Fibroblast of lung (primary cell): ENCODE measurements at places on chromosomes 3 and 15. TPM values are rescaled to one million over a fixed set of nuclear protein-coding genes. Genes with fewer than 3 reads are reported as not detected.

- peak; percentile 39 for DNase-seq
Observed at GRCh38 chr3:141465221-141465620, 21.6 kb upstream of the RASA2 start.

Gene HGD
- total RNA-seq, result under 0.01 TPM in 1 of 2 replicates, not detected in the other

DNA sequence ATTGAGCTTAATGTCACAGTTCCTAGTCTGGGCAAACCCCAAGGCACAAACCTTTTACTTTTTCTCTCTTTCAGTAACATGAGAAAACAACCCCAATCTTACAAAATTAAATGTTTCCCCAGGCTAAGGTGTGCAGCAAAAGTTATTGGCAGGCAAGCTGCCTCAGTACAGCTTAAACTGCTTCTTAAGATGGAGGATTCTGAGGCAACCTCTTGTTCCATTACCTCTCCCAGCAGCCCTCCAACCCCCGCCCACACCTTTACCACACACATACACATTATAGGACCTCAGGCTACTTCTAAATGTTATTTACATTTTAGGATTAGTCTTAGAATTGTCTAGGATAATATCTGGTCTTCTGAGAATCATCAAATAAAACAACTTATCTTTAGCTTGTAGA lies 22.3 kb upstream of the CBLB start:
- no peak for DNase-seq

Gene CCR9
- not detected in 2 replicates for total RNA-seq

DNA sequence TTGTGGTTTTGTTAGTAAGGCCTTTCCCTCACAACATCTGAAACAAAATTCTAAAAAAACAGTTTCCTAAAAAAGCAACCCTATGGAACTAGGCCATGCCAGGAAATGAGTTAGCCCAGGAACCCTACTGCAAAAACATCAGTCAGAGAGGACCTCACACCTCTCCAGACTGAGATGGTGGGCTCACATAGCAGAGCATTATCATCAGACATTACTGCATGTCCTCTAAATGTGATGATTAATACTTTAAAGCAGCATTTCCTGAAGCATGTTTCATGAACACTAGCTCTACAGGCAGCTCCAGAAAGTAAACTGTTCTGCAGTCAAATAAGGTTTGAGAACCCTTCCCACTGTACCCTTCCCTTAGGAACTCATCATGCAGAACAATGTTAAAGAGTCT lies 232.3 kb upstream of the MRPL3 start:
- DNase-seq, result no peak

GRCh38 chr15:62254137-62254934 lies 89.3 kb upstream of the C2CD4B start:
- DNase-seq, result peak; percentile 37

DNA sequence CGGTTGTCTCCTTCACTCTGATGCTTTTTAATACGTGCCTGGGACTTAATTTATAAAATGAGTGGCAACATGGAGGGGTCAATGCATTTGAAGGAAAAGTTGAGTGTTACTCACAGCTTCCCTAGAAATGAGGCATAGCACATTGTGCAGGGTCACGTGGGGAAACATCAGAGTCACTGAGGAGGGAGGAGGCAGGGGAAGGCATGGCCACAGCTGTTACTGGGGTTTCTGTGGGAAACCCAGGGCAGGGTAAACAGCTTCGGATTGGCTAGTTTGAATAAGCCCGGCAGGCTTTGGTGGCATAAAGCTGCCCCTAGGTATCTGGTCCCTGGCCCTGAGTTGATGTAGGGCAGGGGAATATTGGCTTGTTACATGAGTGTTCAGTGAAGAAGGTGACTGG lies 98.9 kb upstream of the ST8SIA2 start:
- DNase-seq, result no peak

DNA sequence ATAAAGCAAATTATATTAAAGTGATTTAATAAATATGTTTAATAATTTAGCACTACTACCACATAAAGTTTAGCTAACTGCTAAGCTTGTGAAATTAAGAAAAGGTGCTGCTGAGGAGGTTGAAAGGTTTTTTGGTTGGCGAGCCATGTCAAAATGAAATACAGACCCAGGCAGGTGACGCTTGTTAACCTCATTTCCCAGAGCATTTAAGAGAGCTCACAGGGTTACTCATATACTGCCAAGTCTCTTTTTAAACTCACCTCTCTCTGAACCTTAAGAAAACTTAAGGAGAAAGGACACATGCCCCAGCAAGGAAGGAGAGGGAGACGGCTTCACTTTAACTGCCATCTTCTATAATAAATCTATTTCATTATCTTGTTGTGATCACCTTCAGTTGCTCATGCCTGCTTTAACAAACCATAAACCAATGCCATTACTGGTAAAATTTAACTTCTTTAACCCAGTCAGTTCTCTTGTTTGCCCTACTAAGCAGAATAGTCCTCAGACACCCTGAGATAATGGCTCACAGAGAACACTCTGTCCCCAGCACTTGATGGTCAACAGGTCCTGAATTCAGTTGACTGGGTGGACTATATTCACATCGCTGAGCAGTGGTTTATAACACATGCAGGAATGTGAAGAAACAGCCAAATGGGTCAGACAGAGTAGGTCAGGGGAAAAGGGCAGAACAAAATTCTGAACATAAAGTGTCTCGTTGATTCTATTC lies 540.1 kb downstream of the UNC13C start:
- DNase-seq, result no peak

Gene FMN1
- 27.7 and 43.8 TPM in 2 replicates for total RNA-seq

GRCh38 chr15:84151205-84151931 lies 84.2 kb upstream of the GOLGA6L4 start:
- peak; percentile 43 for DNase-seq

GRCh38 chr15:33866101-33866737 lies 102.1 kb upstream of the CHRM5 start:
- DNase-seq, result peak; percentile 19

DNA sequence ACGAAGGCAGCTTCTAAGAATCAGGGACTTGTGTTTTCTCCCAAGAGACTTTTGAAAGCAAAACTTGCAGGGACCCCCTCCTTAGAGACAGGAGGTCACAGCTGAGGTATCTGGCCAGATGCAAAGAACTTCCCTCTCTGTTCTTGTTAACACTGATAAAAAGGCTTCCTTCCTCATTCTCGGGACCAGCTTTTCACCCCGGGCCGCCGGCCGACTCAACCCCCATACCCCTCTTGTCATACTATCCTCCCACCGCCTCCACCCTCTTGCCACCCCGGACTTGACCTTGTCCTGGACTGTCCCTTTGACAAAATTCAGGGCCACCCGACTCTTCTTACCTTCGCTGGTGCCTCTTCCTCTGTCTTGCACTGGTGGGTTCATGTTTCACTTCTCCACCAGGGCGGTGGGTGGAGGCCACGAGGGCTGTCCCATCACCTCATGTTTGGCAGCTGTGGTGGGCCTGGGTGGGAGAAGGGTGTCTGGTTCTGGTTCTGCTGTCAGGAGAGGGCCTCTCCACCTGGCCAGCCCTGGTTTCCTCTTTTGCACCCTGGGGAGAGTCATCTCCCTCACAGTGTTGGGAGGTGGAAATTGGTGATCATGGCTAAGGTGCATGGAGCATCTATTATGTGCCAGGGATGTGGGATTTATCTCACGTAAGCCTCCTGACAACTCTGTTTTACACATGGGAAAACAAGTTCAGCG lies 32.5 kb downstream of the BHLHE40 start:
- no peak for DNase-seq

DNA sequence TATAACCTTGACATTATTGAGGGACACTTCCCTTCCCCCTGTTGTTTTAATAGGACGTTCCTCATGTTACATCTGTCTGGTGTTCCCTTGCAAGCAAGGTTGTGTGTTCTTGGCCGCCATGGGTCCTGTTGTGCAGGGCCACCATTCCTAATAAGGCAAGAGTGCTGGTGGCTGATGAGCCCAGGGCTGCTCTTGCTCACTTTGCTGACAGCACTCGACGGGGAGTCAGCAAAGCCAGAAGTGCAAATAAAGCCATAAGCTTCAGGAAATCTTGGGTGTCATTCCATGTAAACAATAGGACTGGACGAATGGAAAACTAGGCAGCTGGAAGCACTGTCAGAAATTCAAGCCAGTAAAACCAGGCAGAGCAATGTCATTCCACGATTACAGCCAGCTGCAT lies 75.8 kb downstream of the SQOR start:
- no peak for DNase-seq

Gene GOLGA6B
- total RNA-seq, result not detected in 2 replicates

Gene ALPK3
- total RNA-seq, result 0.26 and 0.50 TPM in 2 replicates

GRCh38 chr15:76345880-76346668 lies 9.5 kb downstream of the ISL2 start:
- DNase-seq, result no peak

- DNase-seq, result no peak
Observed at GRCh38 chr3:142281474-142281873, 56.1 kb upstream of the GK5 start.

- no peak for DNase-seq
Observed at GRCh38 chr3:25679166-25679565, 14.5 kb upstream of the TOP2B start.

DNA sequence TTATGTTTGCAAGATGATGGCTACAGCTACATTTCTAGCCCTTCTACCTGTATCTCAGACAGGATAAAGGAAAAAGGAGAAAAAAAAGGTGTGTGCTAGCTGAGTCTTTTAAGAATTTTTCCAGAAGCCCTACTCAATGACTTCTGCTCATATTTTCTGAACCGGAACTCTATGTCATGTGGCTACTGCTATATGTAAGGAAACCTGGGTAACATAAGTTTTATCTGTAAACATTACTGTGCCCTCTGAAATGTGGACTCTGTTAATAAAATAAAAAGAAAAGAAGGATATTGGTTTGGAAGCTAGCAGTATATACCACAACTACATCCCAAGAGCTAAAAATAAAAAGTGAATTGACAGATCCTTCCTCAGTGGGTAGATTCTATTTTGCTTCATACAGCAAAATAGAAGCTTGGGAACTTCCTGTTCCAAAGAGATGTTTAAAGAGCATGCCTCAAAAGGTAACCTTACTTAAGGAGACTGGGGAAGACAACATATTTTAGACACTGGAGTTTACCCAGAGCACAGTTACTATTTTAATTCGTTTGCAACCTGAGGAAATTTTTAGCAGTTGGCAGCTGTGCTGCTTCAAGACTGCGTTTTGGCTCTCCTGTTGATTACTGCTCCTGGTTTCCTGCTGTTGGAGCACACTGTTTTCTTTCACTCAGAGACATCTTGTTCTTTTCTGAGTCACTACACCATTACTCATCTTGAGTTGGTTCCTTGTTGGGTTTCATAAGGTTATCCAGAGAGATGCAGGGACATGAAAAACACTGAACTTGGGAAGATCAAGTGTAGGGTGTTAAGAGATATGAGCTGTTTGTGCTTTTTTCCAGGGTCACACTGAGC lies 280.7 kb downstream of the NFKBIZ start:
- peak; percentile 78 for DNase-seq

DNA sequence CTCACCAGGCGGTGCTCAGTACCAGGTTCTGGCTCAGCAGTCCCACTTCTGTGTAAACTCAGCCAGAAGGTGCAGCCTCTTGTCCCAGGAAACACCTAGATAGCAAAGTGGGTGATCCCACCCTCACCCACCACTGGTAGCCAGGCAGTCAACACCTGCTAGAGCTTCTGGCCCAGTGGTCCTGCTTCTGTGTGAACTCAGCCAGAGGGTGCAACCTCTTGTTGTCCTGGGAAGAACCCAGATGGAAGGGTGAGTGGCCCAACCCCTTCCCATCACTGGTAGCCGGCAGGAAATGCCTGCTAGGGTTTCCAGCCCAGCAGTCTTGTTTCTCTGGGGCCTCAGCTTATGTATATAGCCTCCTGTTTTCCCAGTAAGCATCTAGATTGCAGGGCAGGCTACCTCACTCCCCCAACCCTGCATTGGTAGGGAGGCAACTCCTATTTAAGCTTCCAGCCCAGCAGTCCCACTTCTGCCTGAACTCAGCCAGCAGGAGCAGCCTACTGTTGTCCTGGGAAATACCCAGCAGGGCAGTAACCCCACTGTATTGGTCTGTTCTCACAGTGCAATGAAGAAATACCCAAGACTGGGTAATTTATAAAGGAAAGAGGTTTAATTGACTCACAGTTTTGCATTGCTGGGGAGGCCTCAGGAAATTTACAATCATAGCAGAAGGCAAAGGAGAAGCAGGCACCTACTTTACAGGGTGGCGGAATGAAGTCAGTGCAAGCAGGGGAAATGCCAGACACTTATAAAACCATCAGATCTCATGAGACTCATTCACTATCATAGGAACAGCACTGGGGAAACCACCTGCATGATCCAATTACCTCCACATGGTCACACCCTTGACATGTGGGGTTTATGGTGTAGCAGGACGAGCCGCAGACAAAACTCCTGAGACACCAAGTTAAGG lies 110.6 kb downstream of the DTWD1 start:
- DNase-seq, result no peak

DNA sequence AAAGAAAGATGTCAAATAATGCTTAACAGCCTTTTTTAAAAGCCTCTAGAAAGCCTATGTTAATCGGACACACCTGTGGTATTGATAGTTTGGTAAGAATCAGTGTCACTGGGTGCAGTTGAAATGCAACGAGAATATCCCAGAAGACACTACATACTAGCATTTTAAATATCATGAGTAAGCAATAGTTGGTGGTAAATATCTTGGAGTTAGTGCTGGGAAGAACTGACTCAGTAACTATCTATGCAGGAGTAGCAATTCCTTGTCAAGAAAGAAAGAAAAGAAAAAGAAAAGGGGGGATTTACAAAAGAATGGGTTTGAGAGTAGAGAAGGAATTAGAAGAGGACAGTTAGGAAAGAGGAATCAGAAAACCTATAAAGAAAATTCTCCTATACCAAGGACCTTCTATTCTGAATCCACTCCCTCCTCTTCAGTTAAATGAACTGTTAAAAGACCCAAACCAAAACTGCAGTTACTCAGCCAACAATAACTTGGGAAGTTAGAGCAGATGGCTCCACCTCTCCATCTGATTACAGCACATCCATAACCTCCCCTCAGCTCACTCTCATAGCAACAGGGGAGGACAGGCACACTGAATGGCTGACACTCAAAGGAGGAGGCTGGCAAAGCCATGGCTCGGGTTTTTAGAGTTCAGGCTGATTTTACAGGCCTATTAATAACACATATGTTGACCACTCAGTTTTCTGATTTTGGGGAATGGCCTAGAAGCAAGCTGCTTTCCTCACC lies 207.6 kb upstream of the MDFIC2 start:
- peak; percentile 12 for DNase-seq

GRCh38 chr3:166582236-166582635 lies 745.0 kb upstream of the BCHE start:
- peak; percentile 59 for DNase-seq

GRCh38 chr3:59547874-59548273 lies 498.0 kb upstream of the CFAP20DC start:
- DNase-seq, result no peak

Gene COL8A1
- 24.7 and 85.4 TPM in 2 replicates for total RNA-seq

Gene SOX14
- total RNA-seq, result not detected in 2 replicates

DNA sequence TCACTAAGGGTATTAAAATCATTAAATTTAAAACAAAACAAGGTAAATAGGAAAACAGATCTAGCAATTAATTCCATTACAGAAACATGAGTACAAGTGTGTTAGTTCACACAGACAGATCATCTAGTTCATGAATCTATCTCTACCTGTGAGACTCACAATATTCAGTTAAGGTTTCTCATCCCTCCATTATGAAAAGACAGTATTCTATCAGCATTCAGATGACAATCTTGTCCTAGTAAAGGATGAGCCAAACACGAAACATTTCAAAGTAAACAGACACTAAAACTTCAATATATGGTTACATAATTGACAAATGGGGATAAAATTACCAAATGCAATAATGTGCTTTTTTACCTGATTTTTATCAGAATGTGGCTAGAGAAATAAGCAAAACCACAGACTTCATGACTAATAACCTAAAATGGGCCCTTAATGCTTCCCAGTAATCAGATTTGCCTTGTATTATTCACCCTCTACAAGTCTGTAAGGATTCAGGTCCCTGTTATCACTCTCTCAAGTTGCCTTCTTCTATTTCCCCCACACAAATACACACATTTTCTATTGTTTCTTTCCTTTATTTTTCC lies 126.8 kb downstream of the DLG1 start:
- DNase-seq, result peak; percentile 75

Gene IMPG2
- total RNA-seq, result 0.33 and 0.51 TPM in 2 replicates
